AG04450 (cell line): ENCODE measurements at places on chromosomes 6 and 20.

DNA sequence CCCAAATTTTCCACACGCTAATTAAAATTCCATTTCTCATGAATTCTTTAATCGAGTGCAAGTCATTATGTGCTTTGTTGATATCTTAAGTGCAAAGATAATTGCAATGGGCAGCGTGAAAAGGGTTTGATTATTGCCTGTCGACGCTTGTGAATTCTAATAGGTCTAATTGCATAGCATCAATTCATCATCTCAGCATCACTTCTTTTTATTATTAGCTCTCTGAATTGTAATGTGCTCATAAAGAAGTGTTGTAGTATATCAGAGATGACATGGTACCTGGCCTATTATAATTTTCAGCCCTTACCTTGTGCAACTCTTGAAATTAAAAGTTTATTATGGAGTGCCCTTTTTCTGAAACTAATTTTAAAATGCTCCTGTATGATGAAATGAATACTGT, 866.8 kb upstream of the FLRT3 start:
- DNase-seq = no peak

DNA sequence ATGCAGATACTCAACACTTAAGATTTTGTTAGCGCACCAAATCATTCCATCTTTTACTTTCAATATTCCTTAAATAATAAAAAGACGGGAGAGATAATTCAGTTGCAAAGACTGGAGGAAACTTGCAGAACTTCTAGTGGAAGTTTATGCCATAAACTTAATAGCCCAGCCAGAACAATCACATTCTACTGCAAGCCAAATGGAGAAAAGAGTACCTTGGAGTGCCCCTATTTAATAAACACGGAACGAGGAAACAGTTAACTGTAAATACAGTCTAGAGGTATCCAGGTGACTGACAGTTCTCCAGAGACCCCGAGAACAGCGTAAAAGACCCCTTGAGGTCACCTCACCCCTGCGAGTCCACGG, 635 bp downstream of the SLC35B3 start:
- no peak for DNase-seq

DNA sequence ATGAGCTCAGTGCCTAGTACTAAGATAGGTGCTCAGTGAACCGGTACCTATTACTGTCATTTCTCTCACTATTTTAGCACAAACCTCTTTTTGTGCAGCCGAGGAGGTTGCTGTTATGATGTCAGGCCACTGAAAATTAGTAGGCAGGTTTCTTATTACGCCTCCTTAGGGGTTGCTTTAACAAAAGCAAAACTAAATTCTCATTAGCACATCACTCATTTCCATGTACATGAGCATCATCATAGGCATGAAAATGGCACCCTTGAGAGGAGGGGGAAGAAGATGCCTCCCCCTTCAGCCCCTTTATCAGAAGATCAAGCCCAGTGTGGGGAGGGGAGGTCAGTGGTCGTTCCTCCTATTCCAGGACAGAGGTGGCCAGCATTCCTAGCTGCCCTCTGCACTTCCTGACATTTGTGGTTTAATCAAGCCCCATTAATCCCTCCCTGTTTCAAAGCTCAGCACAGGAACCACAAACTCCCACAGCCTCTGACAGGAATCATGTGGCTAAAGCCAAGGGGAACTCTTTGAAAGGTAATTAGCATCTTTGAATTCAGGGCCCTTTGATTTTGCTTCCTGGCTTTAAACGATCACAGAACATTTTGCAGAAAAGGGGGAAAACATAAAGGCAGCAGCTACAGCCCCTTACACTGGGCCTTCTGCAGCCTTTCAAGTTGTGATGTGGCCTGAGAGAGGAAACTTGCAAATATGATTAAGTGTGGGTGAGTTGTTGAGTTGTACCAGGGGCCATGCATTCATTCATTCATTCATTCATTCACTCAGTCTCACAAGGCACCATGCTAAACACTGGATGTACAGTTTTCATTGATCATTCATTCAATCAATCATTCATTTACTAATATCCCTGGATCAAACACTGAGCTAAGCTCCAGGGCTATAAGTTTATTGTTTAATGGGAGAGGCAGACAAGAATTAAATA, 31.9 kb upstream of the PSMF1 start:
- no peak for DNase-seq

DNA sequence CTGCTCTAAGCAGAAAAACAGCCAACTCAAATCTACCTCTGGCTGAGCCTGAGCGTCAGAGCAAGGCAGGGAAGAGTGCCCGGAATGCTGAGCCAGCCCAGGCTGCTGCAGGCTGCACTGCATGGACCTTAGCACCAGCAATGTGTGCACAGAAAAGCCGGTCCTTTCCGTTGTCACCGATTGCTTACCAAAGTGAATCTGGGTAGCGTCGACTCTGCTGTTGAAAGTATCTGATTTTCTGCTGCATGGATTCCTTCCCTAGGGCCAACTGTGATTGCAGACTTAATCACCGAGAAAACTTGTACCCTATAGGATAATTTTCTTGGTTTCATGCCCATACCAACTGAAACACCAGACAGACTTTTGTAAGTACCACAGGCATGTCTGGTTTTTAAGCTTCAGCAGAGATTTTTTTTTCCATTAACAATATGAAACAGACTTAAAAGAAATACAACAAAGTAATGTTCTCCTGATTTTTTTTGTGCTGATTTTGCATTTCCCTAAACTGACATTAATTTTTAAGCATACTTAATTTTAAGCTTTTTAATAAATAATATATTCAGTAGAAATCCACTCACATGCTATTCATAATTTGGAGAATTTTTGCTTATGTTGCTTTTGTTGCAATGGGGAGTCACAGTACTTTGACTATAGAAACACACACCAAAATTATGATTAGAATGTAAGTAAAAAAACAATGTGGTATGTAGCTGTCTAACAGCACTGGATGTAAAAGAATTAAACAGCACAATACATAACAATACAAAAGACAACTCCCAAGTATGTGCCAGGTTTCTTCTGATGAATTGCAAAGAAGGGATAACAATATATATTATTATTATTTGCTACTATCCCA, 218.0 kb downstream of the THBS2 start:
- no peak for DNase-seq

DNA sequence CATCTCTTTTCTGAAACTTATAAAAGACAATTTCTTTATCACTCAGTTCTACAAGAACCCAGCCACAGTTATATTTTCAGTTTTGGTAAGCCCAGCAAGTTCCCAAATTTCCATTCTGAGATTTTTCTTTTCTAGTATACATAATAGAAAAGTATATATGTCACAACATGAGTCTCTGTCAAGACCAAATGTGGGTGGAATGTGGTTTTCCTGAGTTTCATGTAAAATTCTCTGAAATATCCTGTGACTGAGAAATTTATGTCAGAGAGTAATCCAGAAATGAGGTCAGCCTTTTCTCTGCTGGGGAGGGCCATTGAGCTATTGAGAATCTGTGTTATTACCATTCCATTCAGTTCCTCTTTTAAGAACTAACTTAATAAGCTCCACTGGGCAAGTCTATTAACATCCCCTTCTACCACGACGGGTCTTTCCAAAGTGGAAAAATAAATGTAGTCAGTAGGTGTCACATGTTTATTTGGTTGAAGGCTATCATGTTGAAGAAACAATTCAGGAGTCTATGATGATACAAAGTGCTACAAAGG, 100.7 kb upstream of the HMGN3 start:
- DNase-seq = no peak

DNA sequence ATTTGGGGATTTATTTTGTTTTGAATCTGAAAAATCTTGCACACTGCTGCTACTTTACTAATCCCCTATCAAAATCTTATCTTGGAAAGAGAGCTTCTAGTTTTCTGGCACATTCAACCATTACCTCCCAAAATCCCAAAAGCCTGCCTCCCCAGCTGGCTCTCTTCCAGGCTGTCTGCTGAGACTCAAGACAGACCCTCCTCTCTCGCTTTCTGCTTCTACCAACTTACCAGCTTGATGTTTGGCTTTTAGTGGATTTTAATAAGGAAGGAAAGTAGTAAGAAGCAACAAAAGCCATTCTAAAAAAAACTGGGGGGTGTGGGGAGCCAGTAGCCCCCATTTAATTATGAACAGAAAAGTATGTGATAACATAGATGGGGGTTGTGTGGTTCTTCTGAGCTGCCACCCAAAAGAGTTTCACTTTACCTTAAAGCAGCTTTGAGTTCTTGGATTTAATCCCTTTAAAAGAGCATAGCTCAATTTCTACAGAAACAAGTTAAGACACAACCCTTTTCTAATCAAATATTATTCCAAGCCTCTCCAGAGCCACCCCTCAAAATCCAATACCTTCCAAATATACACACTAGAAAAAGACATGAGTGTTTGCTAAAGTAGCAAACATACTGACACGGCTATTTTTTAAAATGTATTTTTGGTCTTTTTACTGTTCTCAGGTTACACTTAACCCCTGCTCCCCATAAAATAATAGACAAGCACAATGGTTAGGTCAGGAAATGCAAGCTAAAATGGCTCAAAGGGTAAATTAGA, 71.7 kb downstream of the ATP9A start:
- DNase-seq = no peak
